Esophagus squamous epithelium (tissue), 5 donors: ENCODE measurements at places on chromosomes 7 and 10. TPM values are rescaled to one million over a fixed set of nuclear protein-coding genes. Genes with fewer than 3 reads are reported as not detected.
A peak's percentile ranks its signal among the peaks of the same experiment; 100 is the strongest.

The ZNF775 gene
- total RNA-seq = 1.6 TPM

- H3K4me3 ChIP-seq = no peak within 1 kb of the TSS
- no peaks in the 10 kb centered on the region for H3K27me3 ChIP-seq
- no peaks in the 10 kb centered on the region for H3K36me3 ChIP-seq
Observed at GRCh38 chr10:114658175-114658574, at the start of gene ABLIM1. Gene ABLIM1 (minus strand): TSS chr10:114658275. CDS start chr10:114658200, 75 bp downstream.

- no peak overlapping the region for H3K4me3 ChIP-seq
- H3K36me3 ChIP-seq = no peaks in the 10 kb centered on the region
- no peaks in the 10 kb centered on the region for H3K27me3 ChIP-seq
- DNase-seq = no peak
Observed at GRCh38 chr10:12938271-12938670, 63.2 kb downstream of the CCDC3 start.

DNA sequence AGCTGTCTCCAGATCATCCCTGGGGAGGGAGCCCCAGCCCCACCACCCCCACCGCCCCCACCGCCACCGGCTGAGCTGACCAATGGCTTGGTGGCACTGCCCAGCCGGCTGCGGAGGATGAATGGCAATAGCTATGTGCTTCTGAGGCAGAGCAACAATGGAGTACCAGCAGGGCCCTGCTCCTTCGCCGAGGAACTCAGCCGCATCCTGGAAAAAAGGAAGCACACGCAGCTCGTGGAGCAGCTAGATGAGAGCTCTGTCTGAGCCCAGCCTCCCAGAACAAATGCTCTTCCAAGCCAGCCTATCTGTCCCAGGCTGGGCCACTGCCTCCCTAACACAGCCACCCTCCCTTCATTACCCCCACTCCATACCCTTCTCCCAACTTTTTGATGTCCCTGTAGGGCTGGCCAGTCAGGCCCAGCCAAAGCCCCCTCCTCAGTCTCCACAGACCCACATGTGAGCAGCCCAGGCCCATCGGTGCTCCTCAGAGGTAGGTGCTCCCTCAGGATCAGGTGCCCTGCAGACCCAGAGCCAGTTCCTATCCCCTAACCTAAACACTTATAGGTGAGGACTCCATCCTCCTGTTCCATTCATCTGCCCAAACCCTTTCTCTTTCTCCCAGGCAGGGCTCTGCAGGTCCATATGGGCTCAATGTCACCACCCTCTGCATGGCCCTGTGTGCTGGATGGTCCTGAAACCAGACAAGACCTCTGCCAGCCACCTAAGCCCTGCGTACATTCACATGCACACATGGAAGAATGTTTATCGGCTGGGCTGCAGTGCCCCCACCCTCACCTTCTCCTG lies 3.2 kb downstream of the MRPL43 start:
- no peak overlapping the region for H3K4me3 ChIP-seq
- H3K36me3 ChIP-seq = peaks cover 5% of the 10 kb centered on the region

The PRF1 gene
- total RNA-seq = 0.26 TPM

DNA sequence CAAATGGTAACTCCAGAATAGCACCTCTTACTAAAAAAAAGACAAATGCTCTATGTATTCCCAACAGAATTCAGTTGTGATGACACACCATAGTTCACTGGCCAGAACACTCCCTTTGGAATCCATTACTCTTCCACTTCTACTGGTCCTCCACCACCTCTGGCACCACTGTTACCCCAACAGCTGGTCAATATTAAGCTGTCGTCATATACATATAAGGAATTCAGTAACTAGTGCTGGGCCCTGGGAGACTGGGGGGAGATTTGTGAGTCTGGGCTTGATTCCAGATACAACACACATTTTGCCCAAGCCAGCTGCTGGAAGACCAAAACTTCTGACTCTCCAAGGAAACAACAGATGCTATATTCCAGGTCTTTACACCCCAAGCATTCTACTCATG lies 26.0 kb upstream of the ITGA8 start:
- no peaks in the 10 kb centered on the region for H3K36me3 ChIP-seq
- H3K4me1 ChIP-seq = no peaks in the 10 kb centered on the region
- no peak overlapping the region for H3K27ac ChIP-seq

The TMEM225B gene
- not detected for total RNA-seq

GRCh38 chr7:36762394-36762793 lies 38.1 kb upstream of the AOAH start:
- no peak overlapping the region for H3K4me3 ChIP-seq
- no peaks in the 10 kb centered on the region for H3K27me3 ChIP-seq
- DNase-seq = no peak
- H3K36me3 ChIP-seq = no peaks in the 10 kb centered on the region
- H3K27ac ChIP-seq = no peak overlapping the region

The AGR3 gene
- not detected for total RNA-seq

- H3K27me3 ChIP-seq = no peaks in the 10 kb centered on the region
- no peak for DNase-seq
- no peak overlapping the region for H3K4me3 ChIP-seq
- H3K27ac ChIP-seq = no peak overlapping the region
Observed at GRCh38 chr10:3065622-3066021, 1.7 kb upstream of the PFKP start.

The MYOZ1 gene
- total RNA-seq = 0.19 TPM

DNA sequence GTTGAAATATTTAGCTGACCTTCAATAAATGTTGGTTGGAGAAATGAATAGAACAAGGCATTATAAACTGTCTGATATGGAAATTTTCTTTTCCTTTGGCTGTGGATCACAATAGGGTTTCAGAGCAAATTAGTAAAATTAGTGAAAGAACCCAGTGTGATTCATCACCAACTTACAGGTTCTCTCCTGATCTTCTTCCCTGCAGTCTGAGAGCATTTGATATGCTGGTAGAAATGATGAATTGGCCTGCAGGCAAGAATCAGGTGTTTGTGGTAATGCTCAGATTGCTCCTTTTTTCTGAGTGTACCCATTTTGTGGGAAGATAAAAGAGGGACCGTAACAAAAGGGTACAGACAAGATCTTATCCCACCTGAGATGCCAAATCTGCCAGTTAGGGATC lies 51.9 kb downstream of the BTAF1 start:
- no peak for DNase-seq
- no peak overlapping the region for H3K4me3 ChIP-seq
- H3K36me3 ChIP-seq = no peaks in the 10 kb centered on the region
- H3K27me3 ChIP-seq = no peaks in the 10 kb centered on the region

The COMTD1 gene
- 87.8 TPM for total RNA-seq

GRCh38 chr7:29806995-29807841 lies 910 bp downstream of the WIPF3 start:
- peak overlapping the region; percentile 45 for H3K27ac ChIP-seq
- H3K36me3 ChIP-seq = no peaks in the 10 kb centered on the region
- DNase-seq = no peak
- peaks cover 13% of the 10 kb centered on the region for H3K27me3 ChIP-seq

DNA sequence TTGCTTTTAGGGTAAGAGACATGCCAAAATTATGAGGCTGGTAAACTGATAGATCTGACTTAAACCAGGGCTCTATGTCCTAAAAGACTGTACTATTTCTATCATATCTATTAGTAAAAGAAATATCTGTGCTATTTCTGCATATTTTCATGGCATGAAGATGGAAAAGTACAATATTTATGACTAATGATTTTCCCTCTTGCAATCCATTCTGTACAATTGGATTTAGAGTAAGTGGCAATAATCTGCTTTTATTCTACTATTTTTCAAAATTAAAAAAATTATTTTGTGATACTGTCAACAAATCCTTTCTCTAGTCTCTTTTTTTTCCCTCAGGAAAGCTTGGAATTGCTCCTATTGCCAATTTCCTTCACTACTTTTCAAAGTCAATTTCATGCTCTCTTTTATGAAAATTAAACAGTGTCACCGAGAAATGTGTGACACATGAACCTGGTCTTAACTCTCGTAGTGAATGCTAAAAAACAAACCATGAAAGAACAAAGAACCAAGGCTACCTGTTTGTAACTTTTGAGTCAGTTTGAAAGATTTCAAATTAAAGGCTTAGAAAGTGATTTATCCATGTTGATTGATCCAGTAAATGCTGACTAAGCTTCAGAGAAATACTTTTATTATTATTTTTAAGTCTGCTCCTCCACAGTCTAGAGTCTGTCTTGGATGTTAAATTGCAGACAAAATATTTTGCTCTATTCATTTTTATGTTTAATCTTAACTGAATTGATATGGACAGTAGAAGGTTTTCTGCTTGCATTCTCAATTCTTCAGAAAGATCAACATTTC lies 262.7 kb upstream of the CHRM2 start:
- no peak for DNase-seq
- no peaks in the 10 kb centered on the region for H3K27me3 ChIP-seq
- H3K4me1 ChIP-seq = no peaks in the 10 kb centered on the region
- no peak overlapping the region for H3K27ac ChIP-seq

- no peaks in the 10 kb centered on the region for H3K27me3 ChIP-seq
- H3K4me1 ChIP-seq = no peaks in the 10 kb centered on the region
- no peak for DNase-seq
- H3K36me3 ChIP-seq = no peaks in the 10 kb centered on the region
- H3K27ac ChIP-seq = no peak overlapping the region
Observed at GRCh38 chr7:7956531-7957128, 12.0 kb upstream of the GLCCI1 start.

DNA sequence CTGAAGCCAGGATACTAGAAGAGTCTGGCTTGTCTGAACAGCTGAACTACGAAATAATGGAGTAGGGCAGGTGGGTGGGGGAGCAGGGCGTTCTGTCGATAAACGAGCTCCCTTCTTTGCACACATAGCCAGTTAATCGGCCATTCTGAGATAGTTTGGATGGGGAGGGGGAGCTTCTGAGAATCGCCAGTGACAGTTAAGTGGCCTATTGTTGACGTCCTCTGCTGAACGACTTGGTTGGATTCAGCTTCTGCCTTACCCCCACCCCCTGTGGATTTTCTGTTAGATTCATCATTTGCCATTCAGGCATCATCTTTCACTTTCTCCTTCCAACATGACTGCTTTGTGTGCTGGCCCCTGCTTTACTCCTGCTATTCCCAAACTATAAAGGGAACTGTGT lies 520 bp downstream of the CPA5 start:
- no peak overlapping the region for H3K4me3 ChIP-seq
- no peak for DNase-seq
- no peaks in the 10 kb centered on the region for H3K36me3 ChIP-seq
- H3K4me1 ChIP-seq = peaks cover 2% of the 10 kb centered on the region

The SYT15B gene
- total RNA-seq = 4.9 TPM

DNA sequence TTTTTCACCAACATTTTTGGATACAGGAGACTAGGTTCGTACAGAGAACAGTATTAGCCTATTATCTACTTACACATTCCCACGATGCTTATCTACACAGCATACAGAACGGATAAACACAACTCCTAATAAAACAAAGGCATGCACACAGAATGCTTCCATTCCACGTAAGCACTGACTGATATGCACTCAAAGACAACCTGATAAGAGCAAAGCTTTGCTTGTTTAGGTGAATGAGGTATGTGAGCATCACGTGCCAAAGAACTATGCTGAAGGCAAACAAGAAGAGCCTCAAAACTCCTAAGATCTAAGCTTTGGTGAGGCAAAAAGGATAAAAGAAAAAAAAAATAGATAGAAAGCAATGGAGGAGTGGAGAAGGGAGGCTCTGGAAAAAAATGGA lies 413.5 kb upstream of the LRRN3 start:
- no peak overlapping the region for H3K27ac ChIP-seq
- H3K27me3 ChIP-seq = no peaks in the 10 kb centered on the region
- H3K36me3 ChIP-seq = no peaks in the 10 kb centered on the region
- DNase-seq = no peak
- no peaks in the 10 kb centered on the region for H3K4me1 ChIP-seq

GRCh38 chr7:44693641-44694313 lies 54.9 kb upstream of the ZMIZ2 start:
- no peaks in the 10 kb centered on the region for H3K27me3 ChIP-seq
- no peak overlapping the region for H3K4me3 ChIP-seq
- H3K27ac ChIP-seq = no peak overlapping the region
- no peaks in the 10 kb centered on the region for H3K4me1 ChIP-seq

The MDH2 gene
- total RNA-seq = 121 TPM

The HHEX gene
- total RNA-seq = not detected

The CFAP43 gene
- not detected for total RNA-seq

DNA sequence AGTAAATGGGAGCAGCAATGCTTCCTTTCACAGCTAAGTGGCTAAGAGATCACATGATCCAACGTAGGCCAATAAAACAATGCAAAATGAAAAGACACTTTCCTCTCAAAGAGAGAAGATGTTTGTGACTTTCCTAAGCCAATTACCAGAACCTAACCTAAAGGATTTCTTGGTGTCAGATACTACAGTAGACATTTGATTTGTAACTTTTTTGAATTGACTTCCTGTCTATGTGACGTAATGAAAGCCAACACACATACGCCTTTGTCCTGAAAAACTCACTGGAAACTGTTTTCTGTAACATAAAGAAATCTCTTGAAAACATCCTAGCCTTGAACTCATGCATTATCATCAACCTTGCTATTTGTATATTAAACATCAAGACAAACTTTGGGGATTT lies 417.1 kb downstream of the GPAM start:
- no peaks in the 10 kb centered on the region for H3K36me3 ChIP-seq
- no peak for DNase-seq
- no peaks in the 10 kb centered on the region for H3K4me1 ChIP-seq
- H3K27ac ChIP-seq = no peak overlapping the region
- no peaks in the 10 kb centered on the region for H3K27me3 ChIP-seq

DNA sequence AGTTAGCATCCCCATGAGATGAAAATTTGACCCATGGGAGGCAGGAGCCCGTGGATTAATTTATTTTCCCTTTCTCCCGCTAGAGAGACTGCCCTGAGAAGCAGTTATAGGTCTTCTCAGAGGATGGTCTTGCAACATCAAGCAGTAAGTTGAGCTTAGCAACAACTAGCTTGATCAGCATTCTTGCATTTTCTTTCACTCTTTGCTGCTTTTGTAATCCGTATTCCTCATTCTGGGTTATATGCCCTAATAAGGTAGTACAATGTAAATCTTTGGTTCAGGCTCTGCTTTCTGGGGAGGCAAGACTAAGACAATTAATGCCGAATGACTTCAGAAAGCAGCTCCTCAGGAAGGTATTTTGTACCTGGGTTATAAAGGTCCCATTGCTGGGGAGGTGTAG lies 146.8 kb downstream of the FZD1 start:
- no peaks in the 10 kb centered on the region for H3K27me3 ChIP-seq
- no peak overlapping the region for H3K27ac ChIP-seq
- H3K36me3 ChIP-seq = no peaks in the 10 kb centered on the region
- DNase-seq = no peak
- no peak overlapping the region for H3K4me3 ChIP-seq
- H3K4me1 ChIP-seq = no peaks in the 10 kb centered on the region

GRCh38 chr10:88881922-88882645 lies 2.0 kb downstream of the STAMBPL1 start:
- no peaks in the 10 kb centered on the region for H3K27me3 ChIP-seq
- DNase-seq = no peak
- H3K36me3 ChIP-seq = no peaks in the 10 kb centered on the region
- peak overlapping the region; percentile 94 for H3K27ac ChIP-seq
- peaks cover 56% of the 10 kb centered on the region for H3K4me1 ChIP-seq
- H3K4me3 ChIP-seq = peak overlapping the region; percentile 93

- no peak for DNase-seq
- no peaks in the 10 kb centered on the region for H3K36me3 ChIP-seq
- H3K27ac ChIP-seq = no peak overlapping the region
- peaks cover 8% of the 10 kb centered on the region for H3K4me1 ChIP-seq
- H3K27me3 ChIP-seq = no peaks in the 10 kb centered on the region
Observed at GRCh38 chr10:21369697-21370096, 155.8 kb downstream of the SKIDA1 start.
